Fibroblast of lung (primary cell): ENCODE measurements at places on chromosomes 11 and 22. TPM values are rescaled to one million over a fixed set of nuclear protein-coding genes. Genes with fewer than 3 reads are reported as not detected.
A peak's percentile ranks its signal among the peaks of the same experiment; 100 is the strongest.

GRCh38 chr11:61007956-61008896 is 36.7 kb downstream of the CD6 start:
- no peaks in the 10 kb centered on the region for H3K36me3 ChIP-seq
- no peak overlapping the region for H3K4me3 ChIP-seq
- peaks cover 45% of the 10 kb centered on the region for H3K27me3 ChIP-seq
- no peak overlapping the region for H3K27ac ChIP-seq

DNA sequence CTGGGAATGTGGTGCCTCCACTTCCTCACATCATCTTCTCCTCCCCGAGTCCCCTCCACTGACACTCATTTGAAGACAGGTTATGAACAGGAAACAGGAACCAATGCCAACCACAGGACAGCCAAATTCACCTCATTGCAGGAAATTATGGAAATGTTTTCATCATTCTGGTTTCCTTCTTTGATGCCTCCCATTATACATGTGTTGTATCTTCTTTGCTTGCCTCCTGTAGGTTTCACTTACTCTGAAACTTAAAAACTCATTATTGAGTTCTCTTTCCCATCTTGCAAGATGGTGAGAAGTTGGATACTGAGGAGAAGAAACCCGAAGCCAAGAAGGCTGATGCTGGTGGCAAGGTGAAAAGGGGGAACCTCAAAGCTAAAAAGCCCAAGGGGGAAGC is 108.5 kb downstream of the PHF21B start:
- no peak overlapping the region for H3K4me3 ChIP-seq
- no peak overlapping the region for H3K27ac ChIP-seq
- DNase-seq = peak; percentile 21
- H3K27me3 ChIP-seq = no peaks in the 10 kb centered on the region
- no peaks in the 10 kb centered on the region for H3K36me3 ChIP-seq

GRCh38 chr11:82038154-82038553 is 695.5 kb downstream of the FAM181B start:
- H3K27me3 ChIP-seq = no peaks in the 10 kb centered on the region
- H3K36me3 ChIP-seq = no peaks in the 10 kb centered on the region
- no peaks in the 10 kb centered on the region for H3K4me1 ChIP-seq
- DNase-seq = no peak

DNA sequence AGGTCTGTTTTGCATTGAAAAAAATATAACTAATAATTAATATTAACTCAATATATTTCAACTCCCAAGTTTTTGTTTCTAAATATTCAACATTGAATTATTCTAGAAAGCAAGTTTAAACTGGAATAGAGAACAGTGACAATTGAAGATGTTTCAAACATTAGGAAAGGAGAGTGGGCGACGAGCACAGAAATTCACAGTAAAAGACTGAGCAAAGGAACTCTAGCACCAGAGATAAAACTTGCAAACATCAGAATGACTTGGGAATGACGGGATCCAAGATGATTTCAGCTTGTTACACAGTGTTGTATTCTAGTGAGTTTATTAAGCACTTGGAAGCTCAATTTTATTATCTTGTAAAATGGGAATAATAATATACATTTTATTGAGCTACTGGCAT is 56.6 kb upstream of the CNTN5 start:
- no peaks in the 10 kb centered on the region for H3K27me3 ChIP-seq
- H3K4me3 ChIP-seq = no peak overlapping the region
- no peak overlapping the region for H3K27ac ChIP-seq
- no peaks in the 10 kb centered on the region for H3K4me1 ChIP-seq
- H3K36me3 ChIP-seq = no peaks in the 10 kb centered on the region

DNA sequence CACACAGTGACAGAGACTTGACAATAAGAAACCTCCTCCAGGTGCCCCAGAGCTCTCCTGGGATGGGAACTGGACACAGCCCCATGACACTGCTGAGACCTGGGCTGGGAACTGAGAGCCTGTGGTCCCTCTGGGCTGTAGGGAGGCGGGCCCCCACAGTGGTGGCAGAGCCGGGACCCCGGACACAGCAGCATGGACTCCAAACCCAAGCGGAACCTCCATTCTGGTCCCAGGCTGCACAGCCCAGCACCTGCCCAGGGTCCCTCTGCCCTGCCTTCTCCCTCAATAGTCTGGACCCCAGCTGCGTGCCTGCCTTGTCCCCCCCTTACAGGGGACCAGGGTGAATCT is 8.4 kb upstream of the APOBEC3H start:
- peaks cover 4% of the 10 kb centered on the region for H3K27me3 ChIP-seq
- DNase-seq = no peak
- H3K4me1 ChIP-seq = no peaks in the 10 kb centered on the region
- H3K4me3 ChIP-seq = no peak overlapping the region
- no peak overlapping the region for H3K27ac ChIP-seq
- no peaks in the 10 kb centered on the region for H3K36me3 ChIP-seq

- DNase-seq = peak; percentile 21
- no peaks in the 10 kb centered on the region for H3K27me3 ChIP-seq
- H3K4me1 ChIP-seq = no peaks in the 10 kb centered on the region
- H3K4me3 ChIP-seq = no peak overlapping the region
- H3K36me3 ChIP-seq = no peaks in the 10 kb centered on the region
- H3K27ac ChIP-seq = no peak overlapping the region
These were observed 548.5 kb downstream of the BUD13 start for GRCh38 chr11:116224154-116224888.

- peak; percentile 94 for DNase-seq
- H3K4me3 ChIP-seq = no peak overlapping the region
- no peaks in the 10 kb centered on the region for H3K27me3 ChIP-seq
These were observed 2.4 kb upstream of the LRP4 start for GRCh38 chr11:46920755-46921154.

DNA sequence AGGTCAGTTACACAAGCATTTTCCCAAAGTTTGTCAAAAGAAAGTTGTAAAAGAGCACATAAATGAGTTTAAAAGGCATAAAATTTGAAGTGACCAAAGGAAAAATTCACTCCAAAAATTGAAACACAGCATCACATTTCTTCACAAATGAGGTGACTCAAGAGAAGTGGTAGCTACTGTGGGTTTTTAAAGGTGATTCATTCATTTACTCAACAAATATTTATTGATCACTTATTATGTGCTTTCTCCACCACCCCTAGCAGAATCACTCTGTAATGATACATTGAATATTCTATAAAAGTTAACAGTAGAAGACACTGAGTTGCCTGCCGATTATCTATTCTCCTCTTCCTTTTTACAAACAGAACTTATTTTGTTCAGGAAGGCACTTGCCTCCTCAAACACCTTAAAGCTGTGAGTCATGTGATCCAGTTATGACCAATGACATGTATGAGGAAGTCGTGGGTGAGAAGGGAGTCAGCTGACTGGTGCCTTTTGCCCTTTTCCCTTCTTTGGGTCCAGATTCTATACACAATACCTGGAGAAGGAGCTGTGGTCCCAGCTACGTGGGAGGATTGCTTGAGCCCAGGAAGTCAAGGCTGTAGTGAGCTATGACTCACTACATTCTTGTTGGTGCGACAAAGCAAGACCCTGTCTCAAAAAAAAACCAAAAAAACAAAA is 67.7 kb upstream of the CLNS1A start:
- H3K27me3 ChIP-seq = no peaks in the 10 kb centered on the region
- peak; percentile 9 for DNase-seq
- H3K27ac ChIP-seq = no peak overlapping the region
- H3K4me3 ChIP-seq = no peak overlapping the region
- H3K4me1 ChIP-seq = peaks cover 2% of the 10 kb centered on the region
- H3K36me3 ChIP-seq = no peaks in the 10 kb centered on the region

DNA sequence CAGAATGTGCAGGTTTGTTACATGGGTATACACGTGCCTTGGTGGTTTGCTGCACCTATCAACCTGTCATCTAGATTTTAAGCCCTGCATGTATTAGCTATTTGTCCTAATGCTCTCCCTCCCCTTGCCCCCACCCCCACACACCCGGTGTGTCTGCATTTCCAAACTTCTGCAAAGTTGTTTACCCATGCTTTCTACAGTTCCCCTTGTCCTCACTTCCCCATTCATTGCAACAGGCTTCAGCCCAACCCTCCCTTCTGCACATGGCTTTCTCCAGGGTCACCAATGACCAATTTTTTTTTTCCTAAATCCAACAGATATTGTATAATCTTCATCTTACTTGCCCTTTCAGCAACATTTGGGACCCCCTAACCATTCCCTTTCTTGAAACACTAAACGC is 32.0 kb upstream of the NUP50 start:
- no peak overlapping the region for H3K27ac ChIP-seq
- H3K4me1 ChIP-seq = no peaks in the 10 kb centered on the region
- DNase-seq = no peak
- H3K4me3 ChIP-seq = no peak overlapping the region
- peaks cover 6% of the 10 kb centered on the region for H3K36me3 ChIP-seq

DNA sequence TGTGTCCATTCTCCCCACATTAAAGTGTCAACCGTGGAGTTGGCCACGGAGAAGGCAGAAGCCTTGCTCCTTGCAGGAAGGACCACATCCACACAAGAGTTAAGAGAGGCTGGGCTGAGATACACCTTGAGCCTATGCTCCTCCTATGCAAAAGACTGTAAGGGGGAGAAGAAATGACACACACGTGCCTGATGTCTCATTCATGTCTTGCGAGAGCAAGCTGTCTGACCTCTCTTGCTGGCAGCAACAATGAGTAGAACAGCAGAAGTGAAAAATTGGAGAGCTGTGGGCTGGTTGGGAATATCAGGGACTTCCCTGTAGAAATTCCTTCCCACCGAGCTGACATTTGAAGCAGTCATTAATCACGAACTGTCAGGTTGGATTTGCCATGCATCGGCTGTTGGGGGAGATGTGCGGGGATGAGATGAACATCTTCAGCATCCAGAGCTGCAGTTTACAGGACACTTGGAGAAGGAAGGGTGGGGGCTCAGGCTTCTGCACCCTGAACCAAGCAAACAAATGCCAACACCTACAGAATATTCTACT is 139.3 kb downstream of the MYO18B start:
- no peak overlapping the region for H3K4me3 ChIP-seq
- H3K4me1 ChIP-seq = no peaks in the 10 kb centered on the region
- no peaks in the 10 kb centered on the region for H3K36me3 ChIP-seq
- DNase-seq = no peak

DNA sequence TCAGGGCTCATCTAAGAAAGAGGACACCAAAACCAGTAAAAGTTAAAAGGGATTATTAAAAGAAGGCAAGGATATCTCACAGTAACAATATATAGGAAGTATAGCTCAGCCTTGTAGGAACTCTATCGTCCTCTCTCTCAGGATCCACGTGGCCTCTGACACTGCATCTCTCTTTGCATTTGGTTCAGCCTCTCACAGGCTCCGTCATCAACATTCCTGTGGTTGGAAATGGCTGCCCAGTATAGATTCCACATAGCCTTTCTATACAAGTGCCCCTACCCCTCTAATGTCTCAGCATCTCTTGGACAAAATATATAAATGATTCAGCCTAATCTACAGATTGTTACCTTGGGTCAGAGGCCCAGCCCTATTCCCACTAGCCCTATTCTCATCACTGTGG is 101.3 kb upstream of the DBX1 start:
- H3K36me3 ChIP-seq = no peaks in the 10 kb centered on the region
- H3K4me3 ChIP-seq = no peak overlapping the region
- no peak overlapping the region for H3K27ac ChIP-seq
- no peaks in the 10 kb centered on the region for H3K4me1 ChIP-seq
- DNase-seq = peak; percentile 5

- H3K27me3 ChIP-seq = no peaks in the 10 kb centered on the region
- H3K4me1 ChIP-seq = no peaks in the 10 kb centered on the region
- no peak overlapping the region for H3K4me3 ChIP-seq
- H3K27ac ChIP-seq = no peak overlapping the region
- DNase-seq = no peak
These were observed 16.2 kb upstream of the ARHGAP20 start for GRCh38 chr11:110728476-110728875.

DNA sequence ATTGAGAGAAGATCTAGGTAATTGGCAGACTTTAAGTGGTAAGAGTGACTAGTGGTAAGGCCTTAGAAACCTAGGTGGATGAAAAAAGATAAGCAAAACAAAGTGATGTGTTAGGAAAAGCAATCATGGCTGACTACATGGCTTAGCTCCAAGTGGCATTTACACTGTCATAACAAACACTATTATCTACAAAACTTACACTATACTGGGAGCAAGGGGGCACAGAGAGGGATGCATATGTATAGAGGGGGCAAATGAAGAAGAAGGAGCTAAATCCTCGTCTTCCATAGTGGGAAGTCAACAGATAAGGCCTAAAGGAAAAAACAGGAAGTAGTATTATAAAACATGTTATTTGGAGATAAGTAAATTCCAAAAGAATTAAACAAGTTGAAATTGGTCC is 32.5 kb downstream of the ADORA2A start:
- H3K27ac ChIP-seq = no peak overlapping the region

DNA sequence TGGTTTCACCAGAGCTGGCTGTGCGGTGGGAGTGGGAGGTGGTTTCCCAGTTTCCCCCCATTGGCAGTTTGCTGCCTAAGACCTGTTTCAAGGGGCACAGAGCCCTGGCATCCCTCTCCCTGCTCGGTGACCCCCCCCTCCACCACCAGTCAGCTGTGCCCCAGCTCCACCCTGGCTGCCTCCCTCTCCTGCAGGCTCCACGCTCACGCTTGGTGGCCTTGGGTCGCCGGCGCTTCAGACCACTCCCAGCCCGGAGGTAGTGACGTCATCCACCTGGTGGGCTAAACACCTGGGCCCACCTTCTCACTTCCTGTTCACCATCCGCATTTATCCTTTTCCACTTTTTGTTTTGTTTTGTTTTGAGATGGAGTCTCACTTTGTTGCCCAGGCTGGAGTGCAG is 7.8 kb downstream of the GAL start:
- H3K4me1 ChIP-seq = no peaks in the 10 kb centered on the region
- H3K27me3 ChIP-seq = peaks cover 4% of the 10 kb centered on the region
- no peak for DNase-seq
- no peak overlapping the region for H3K4me3 ChIP-seq
- H3K27ac ChIP-seq = no peak overlapping the region

DNA sequence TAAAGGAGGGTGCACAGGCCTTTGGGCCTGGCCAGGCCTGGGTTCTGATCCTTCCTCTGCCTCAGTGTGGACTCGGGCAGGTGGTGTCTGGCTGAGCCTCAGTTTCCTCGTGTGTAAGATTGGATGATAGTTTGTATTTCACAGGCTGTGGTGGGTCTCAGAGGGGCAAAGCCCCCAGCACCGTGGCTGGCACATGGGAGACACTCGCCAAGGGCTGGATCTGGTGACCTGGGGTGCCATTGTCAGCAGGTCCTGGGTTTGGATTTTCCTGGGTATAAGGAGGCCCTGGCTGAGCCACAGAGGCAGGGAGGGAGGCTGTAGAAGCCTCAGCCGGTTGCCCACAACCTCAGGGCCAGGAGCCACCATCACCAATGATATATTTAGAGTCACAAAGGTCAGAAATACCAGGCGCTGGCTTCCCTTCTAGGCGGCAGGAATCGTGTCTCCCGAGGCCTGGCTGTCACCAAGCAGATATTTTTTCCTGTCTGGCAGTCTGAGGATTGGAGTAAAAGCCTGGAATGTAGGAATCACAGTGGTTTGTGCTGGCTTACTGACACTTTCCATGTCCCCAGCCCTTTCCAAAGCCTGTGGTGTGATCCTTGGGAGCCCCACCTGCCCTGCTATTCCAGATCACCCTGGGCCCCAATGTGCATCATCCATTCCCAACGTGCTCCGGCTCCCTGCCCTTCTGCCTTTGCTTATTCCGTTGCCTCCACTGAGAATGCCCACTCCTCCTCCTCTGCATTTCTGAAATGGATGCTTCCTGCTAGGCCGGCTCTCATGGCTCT is 15.6 kb downstream of the KCNC1 start:
- H3K27me3 ChIP-seq = peaks cover 2% of the 10 kb centered on the region
- no peak overlapping the region for H3K27ac ChIP-seq
- H3K36me3 ChIP-seq = no peaks in the 10 kb centered on the region

The CATSPERZ gene
- 0.33 and 1.0 TPM in 2 replicates for total RNA-seq

The ARHGAP42 gene
- total RNA-seq = 8.7 and 13.4 TPM in 2 replicates

The FAM83F gene
- total RNA-seq = under 0.01 TPM in 1 of 2 replicates, not detected in the other

The LRP5 gene
- 20.8 and 22.0 TPM in 2 replicates for total RNA-seq

The GAL gene
- total RNA-seq = 1.5 and 5.4 TPM in 2 replicates

The OR5D14 gene
- not detected in 2 replicates for total RNA-seq

The CREB3L1 gene
- 14.4 and 28.4 TPM in 2 replicates for total RNA-seq

The SPON1 gene
- total RNA-seq = 3.5 and 30.6 TPM in 2 replicates

The SAA4 gene
- not detected in 2 replicates for total RNA-seq

The OR52L1 gene
- total RNA-seq = not detected in 2 replicates

The GAS2 gene
- 0.77 and 1.2 TPM in 2 replicates for total RNA-seq

The MRGPRF gene
- total RNA-seq = 63.9 and 84.2 TPM in 2 replicates
